ENCODE measurements at places on chromosomes 6 and 20.

DNA sequence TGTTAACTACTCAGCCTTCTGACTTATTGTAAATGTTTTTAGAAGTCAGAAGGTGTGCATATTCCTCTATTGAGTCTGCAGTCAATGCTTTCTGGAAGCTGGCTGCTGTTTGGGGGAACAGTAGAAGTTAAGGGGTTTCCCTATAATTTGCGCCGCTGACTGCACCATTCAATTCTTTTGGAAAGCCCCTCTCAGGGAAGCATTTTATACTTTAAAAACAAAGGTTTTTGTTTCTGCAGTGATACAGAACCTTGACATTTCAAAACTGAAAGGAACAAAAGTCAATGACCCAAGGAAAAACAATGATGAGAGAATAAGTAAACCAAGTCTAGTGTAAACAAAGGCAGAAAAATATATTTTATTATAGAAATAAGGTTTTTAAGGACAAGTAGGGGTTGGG is 120.8 kb upstream of the TNFAIP3 start:
- DNase-seq: no peak

GRCh38 chr6:66865771-66866170 is 1158.7 kb upstream of the EYS start:
- DNase-seq: no peak

- no peak for DNase-seq
Observed at GRCh38 chr6:155909710-155910109, 454.1 kb upstream of the NOX3 start.

DNA sequence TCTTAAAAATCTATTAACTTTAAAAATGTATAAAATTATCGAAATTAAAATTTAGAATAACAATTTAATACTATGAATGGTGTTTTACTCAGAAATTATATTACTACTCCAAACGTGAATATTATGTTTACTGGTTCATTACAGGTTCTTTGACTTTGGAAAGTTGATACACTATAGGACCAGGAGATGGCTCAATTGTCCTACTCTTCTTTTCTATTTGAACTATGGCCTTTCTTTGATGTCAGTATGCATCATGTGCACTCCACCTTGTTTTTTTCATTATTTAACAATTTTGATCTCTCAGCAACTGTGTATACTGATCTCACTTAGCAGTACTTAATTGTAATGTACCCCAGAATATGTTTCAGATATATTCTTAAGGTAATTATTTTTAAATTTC is 391.5 kb upstream of the MANEA start:
- no peak for DNase-seq

DNA sequence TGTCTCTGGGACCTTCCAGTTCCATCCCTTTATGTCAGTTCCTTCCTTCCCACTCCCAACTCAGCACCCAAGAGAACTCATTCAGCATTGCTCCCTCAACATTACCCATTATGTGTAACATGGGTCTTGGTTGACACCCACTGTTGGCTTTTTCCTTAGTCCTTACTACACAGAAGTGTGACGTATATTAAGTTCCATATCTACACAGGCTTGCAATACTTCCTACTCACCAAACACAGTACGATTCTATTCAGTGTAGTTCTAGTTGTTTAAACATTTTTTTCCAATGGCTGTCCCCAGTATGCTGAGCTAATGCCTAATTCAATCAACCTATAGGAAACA is 37.7 kb downstream of the ARHGAP18 start:
- no peak for DNase-seq

DNA sequence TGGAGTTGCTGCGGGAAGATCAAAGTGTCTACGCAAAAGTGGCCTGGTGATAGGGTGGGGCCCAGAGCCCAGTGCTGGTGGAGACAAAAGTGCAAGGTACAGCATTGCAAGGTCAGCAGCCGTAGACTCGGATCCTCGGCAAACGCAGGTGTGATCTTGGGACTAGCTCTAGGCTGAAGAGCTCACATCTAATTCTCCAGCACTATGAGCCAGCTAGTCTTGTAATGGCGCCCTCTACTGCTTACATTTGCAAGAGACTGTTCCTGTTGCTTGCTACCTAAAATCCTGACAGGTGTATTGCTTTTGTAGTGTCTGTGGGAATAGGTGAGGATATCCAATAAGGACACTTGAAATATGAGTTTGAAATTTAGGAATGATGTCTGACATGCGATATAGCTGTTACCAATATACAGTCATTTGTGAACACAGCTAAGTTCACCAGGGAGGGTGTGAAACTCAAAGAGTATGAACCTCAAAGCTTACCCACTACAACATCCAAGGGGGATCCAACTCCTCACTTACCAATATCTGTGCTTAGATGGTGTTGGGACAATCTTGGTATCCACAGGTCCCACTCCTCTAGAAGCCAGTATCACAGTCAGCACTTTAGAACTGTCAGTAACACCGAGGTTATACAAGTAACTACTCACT is 58.4 kb downstream of the PDE7B start:
- DNase-seq: peak; percentile 36

DNA sequence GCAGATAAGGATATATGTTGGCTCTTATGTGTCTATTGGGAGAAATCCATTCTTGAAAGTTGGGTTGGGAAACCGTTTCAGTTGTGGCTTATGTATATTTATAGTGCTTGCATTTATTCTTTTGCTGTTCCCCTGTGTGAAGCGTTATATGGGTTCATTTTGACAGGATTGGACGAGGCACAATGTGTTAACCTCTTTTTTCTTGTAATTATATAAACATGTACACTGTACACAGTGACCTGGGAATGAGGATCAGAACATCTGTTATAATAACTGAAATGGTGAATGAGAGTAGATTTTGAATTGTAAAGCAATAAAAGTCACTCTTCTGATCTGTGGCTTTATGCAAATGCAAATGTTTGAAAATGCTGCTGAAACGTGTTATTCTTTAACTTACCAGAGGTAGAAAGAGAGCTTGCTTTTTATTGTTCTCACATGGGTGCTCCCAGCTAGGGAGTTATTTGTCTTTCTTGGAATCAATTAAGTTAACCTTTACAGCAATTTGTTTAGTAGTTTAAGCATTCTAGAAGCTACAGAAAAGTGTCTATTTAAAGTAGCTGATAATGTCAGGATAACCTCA is 213.7 kb downstream of the GRIK2 start:
- no peak for DNase-seq

GRCh38 chr6:165649166-165650137 is 13.6 kb downstream of the PDE10A start:
- DNase-seq: no peak

- DNase-seq: no peak
Observed at GRCh38 chr20:25160897-25161296, 34.6 kb upstream of the ENTPD6 start.

DNA sequence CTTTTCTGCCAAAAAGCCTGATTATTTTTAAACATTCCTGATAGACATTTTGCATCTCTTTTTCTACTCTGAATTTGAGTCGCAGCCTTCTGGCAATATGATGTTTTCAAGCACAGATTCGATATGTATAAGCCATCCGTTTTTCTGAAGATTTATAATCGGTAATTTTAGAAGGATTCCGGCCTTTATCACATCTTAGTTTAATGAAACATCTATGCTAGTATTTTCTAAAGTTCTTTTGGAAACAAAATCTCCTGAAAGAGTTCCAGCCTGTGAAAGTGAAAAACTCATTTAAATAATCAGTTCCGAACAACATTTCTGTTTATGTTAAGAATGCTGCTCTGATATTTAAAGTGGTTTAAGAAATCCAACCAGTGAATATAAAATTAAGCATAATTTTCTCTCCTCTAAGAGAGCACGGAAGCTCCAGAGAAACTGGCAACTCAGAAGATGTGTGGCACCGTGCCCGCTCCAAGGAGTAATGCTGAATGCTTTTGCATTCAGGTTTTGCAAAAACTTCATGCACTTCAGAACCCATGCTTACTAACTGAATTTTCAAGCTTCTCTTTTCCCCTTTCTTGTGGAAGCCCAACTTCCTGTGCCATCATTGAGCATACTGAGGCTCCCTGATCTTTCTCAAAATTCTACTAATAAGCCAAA is 20.7 kb downstream of the NDUFAF4 start:
- DNase-seq: no peak

DNA sequence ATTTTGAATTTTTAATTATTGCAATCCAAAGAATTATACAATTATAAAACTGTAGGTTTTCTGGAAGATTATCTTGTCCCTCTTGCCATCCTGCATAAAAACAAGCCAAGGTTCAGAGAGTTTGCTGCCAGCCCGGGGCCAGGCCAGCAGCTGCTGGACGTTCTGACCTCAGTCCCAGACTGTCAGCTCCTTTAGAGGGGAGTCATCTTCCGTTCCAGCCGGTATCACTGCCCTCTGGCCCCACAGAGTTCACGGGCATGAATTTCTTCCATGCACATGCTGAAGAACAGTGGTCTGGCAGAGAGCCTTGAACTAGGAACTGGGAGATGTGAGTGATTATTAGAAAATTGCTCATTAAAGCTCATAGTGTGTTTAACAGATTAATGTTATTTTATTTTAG is 130.4 kb upstream of the QKI start:
- no peak for DNase-seq

DNA sequence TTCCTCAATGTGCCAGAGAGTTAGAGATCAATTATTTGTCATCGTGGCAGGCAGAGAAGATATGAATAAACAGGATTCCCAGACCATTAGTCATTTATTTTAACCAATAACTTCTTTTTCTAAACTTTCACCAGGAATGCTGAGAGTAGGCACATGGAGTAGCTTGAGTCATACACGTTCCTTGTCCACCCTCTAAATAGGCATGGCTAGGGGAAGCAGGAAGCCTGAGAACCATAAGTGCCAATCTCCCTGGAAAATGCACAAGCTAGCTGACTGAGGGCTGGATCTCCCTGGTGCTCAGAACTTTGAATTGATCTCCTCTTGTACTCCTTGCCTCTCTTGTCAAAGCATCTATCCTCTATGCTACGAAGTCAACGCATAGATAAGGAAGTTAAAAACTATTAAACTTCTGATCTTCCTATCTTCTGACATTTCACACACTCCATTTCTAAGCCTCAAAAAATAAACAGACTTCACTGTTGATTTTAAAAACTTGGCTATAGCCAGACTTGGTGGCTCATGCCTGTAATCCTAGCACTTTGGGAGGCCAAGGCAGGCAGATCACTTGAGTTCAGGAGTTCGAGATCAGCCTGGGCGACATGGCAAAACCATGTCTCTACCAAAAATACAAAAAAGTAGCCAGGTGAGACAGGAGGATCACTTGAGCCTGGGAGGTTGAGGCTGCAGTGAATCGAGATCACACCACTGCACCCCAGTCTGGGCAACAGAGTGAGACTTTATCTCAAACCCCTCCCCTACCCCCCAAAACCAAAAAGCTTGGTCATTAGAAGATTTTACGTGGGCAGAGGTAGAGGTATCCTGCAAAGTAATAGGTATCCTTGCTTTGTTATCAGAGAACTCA is 11.8 kb downstream of the ADTRP start:
- no peak for DNase-seq

Data from stimulated activated CD4-positive, alpha-beta T cell treated with anti-CD3 and anti-CD28 coated beads, TNF-alpha, amount 100 ng/mL, for 4 hours (primary cell).